SIG-M5 (cell line): ENCODE measurements at places on chromosomes 1 and 21.

DNA sequence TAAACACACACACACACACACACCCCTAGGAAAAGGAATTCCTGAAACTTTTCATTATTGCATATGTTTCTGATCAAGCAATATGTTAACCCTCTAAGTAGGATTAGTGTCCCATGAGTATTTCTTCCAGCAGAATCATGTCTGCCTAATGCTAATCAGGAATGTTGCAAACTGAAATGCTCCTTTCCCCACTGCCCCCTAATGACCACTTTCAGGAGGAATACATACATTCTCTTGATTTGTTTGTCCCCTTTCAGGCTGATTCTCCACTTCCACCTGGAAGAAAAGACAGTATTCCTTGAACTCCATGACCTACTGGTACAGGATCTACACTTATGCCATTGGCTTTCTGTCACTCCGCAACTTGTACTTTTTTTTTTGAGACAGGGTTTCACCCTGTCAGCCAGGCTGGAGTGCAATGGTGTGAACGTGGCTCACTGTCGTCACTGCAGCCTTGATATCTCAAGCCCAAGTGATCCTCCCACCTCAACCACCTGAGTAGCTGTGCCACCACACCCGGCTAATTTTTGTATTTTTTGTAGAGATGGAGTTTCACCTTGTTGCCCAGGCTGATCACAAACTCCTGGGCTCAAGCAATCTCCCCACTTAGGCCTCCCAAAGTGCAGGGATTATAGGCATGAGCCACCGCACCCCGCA is 56.7 kb downstream of the LRIG2 start:
- DNase-seq, result no peak

DNA sequence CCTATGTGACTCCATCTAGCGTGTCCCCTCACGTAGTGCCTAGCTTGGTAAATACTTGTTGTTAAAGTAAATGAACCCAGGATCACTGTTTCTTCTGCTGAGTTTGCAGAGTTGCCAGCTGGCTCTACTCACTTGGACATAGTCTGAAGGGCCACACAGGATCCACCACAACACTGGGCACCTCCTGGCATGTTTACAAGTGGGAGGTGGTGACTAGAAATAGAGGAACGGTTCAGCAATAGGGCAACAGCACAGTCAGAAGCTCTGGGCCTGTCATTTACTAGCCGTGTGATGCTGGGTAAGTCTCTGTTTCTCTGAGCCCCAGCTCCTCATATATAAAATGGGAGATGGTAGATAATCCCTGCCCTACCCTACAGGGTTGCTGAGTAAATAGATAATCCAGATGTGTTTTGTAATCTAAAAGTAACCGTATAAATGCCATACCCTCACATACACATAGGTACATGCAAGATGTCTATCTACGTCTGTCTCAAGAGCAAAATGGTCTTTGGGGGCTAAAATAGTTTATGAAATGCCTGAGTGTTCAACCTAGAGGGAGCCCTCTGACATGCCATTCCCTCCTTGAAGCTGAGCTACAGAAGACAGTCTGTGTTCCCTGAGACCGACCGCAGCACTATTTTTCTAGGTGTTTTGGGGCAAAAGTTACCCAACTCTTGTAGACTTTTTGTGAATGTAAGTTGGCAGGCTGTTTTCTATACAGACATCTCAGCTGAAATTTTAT is 20.5 kb downstream of the RNF220 start:
- DNase-seq, result no peak

GRCh38 chr1:56915960-56916359 is 49.9 kb downstream of the C8B start:
- DNase-seq, result no peak

GRCh38 chr1:155871390-155871789 is 12.0 kb downstream of the SYT11 start:
- DNase-seq, result no peak

DNA sequence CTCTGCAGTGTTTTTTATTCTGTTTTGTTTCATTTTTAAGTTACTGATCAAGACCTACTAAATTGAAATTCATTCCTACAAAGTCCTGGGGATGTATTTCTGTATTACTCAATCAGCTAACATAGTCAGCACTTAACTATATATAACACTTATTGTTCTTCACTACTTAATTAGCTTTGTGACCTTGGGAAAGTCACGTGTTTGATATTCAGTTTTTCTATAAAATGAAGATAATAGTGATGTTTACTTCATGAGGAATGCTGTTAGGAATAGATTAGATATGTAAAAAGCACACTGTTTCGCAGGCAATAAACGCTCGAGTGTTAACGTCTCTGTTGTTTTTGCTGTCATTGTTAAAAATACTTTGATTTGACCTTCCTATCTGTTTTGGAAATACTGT is 44.6 kb downstream of the CTTNBP2NL start:
- no peak for DNase-seq
